Keratinocyte (primary cell): ENCODE measurements at places on chromosomes 11 and 22. TPM values are rescaled to one million over a fixed set of nuclear protein-coding genes. Genes with fewer than 3 reads are reported as not detected.

DNA sequence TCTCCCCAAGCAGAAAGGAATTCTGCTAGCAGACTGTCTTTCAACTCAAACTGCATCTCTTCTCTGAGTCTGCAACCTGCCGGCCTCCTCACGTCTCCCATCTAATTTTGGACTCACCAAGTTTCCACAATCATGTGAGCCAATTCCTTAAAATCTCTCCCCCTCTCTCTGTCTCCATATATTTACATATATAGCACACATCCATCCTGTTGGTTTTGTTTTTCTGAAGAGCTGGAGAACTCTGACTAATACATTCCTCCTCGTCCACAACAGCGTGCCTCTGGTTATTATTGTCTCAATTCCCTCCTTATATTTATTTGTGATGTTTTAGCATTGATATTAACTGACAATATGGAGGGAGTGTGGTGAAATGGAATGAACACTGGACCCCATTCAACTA lies 29.6 kb upstream of the FJX1 start:
- DNase-seq = no peak

GRCh38 chr11:1763336-1763795 lies 361 bp downstream of the CTSD start:
- no peak for DNase-seq

- DNase-seq = no peak
These were observed 328.7 kb downstream of the FAM181B start for GRCh38 chr11:82404981-82405380.

- DNase-seq = no peak
These were observed 16.5 kb upstream of the BMAL1 start for GRCh38 chr11:13260963-13261588.

GRCh38 chr22:49964136-49965090 lies 3.8 kb downstream of the PIM3 start:
- no peak for DNase-seq

- DNase-seq = no peak
These were observed 3.3 kb downstream of the ZC3H12C start for GRCh38 chr11:110096496-110096895.

DNA sequence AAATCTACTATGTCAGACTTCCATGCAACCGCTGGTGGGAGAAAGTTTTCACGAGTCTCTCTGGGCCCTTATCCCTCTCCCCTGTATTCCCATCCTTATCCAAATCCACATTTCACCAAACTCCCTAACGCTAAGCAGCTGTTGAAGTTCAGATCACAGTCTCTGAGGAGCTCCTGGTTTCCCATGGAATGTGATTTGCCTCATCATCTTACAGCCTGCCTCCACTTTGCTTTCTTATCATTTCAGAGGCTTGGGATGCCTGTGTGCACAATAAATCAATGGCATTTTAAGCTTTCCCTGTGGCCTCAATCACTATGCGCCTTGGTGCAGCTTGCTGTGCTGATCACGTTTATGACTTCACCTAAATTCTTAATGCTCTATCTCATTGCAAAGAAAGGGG lies 352.4 kb upstream of the FAT3 start:
- no peak for DNase-seq

GRCh38 chr11:128840783-128841182 lies 26.3 kb downstream of the KCNJ1 start:
- no peak for DNase-seq

GRCh38 chr22:29301716-29302401 lies 4.6 kb upstream of the GAS2L1 start:
- no peak for DNase-seq

DNA sequence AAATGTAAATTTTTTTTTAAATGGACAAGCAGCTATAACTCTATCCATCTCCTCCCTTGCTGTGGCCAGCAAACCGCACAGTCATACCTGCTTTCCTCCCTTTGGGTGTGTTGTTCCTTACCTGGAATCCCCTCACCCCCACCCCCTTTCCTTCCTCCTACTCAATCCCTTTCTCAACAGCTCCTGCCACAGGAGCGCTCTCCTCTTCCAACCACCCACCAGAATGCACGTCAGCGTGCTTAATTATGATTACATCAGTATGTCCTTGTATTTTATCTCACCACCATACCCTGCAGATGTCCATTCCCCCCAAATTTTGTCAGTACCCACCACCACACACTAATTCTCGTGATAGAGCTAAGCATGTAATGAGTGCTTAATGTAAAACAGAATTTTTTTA lies 60.9 kb upstream of the LMO2 start:
- no peak for DNase-seq

DNA sequence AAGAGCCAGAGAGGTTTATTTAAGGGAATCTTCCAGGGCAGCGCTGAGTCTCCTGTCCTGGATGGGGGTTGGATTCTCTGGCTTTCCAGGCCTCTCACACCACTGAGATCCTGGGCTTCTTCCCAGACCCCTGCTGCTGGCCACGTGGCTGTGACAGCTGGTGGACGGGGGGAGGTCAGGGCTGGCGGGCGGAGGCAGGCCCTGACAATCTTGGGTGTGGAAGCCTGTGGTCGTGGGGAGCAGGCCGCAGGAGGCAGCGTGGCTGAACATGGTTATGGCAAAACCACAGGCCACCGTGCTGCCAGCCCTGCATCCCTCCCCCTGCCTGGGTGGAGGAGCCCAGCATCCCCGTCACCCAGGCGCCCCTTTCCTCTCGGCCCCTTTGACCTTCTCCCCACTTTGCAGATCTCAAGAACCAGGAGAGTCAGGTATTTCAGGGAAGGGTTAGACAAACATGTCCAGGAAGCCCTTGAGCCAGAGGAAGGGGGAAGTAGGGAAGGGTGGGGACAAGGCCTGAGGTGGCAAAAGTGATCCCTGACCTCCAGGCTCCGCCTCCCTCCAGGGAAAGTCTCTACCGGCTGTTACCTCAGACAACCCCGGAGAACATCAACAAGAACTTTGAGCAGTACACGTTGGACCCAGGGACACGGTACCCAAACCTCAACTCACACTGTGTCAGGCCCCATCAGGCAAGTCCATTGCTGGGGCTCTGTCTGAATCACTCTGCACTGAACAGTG lies 111.8 kb downstream of the MICAL2 start:
- no peak for DNase-seq

DNA sequence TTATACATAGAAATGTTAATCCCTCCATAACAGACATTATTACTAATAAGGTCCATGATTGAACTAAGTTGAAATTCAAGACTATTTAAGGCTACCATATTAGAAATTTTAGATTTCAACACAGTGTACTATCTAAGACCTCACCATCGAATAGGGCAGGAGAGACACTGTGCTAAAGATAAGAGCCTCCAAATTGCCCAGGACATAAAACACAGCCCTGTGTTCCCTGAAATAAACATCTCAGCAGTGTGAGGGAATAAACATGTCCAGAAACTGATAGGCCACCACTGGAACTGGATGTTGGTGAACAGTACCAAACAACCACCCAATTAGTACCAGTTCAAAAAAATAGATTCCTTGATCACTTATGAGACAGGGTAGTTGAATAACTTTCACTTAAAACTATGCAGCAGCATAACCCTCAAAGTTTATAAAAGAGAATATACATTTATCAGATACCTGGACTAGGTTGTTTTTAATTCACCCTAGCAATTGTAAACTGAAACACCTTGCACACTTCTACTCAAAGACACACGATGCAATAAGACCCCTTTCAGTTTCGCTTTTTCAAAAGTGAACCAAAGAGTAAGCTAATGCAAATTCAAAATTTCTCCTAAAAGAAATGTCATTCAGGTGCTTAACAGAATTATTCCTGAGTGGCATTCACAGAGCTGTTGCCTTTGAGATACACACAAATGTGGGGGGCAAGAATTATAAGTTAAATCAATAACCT lies 34.3 kb downstream of the USP28 start:
- no peak for DNase-seq

- no peak for DNase-seq
These were observed 53.1 kb downstream of the TBC1D22A start for GRCh38 chr22:46815559-46815895.

DNA sequence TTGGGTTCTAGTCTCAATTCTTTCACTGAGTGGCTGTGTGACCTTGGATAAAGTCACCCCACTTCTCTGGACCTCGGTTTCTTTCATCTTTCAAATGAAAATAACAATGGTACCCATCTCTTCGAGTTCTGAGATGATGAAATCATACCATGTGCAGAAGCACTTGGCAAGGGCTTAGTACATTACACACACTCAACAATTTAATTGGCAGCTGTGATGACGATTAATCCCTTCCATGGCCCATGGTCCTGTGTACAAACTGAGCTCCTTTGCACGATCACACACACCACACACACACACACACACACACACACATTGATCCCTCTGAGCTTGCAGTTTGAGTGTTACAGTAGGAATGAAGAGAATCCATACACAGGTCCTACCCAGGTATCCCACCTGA lies 103.4 kb upstream of the ASPHD2 start:
- no peak for DNase-seq

- DNase-seq = no peak
These were observed 10.4 kb upstream of the PPARA start for GRCh38 chr22:46139895-46140350.

DNA sequence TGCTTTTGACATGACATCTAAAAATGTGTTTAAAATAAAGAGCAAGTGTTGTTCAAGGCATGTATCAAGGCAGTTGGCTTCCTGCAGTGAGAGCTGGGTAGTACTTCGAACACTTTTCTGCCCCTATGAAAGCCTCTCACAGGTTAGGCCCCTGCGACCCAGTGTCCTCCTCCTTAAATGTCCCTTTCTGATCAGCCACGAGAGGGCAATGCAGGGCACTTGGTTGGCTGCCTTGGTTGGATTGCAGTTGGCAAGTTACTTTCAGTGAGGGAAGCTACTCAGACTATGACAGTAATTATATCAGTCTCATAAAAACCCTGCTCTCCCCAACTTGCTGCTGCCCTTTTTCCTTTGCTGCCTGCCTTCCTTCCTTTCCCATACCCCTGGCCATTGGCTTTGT lies 743.8 kb downstream of the NTM start:
- DNase-seq = no peak

GRCh38 chr22:20315337-20316216 lies 4.3 kb downstream of the DGCR6L start:
- no peak for DNase-seq

DNA sequence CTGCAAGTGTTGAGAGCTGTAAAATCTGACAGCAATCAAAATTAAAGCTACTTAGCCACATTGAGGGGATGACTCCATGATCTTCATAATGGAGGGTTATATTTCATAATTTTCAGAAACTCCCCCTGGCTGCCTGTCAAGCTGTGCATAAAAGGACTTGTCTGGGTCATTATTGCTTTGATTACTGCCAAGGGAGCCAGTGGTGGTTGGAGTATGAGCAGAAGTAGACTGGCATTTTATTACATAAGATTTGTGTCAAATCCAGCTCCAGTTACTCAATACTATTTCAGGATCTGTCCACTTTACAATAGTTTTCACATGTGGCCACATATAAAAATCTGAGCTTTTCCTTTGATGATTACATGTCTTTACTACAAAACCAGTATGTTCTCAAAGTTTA lies 108.9 kb upstream of the SLC5A12 start:
- DNase-seq = no peak

DNA sequence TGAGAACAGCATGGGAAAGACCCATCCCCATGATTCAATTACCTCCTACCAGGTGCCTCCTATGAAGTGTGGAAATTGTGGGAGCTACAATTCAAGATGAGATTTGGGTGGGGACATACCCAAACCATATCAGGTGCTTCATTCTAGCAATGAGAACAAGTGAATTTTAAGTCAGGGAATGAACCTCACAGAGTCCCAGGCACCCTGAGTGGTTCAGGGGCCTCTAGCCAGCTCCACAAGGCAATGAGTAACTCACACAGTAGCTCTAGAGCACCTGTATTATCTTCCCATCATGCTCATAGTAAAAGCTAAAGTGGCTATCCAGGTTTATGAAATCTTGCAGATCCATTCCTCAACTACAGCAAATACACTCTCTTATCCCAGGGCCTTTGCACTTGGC lies 13.1 kb upstream of the ACCSL start:
- no peak for DNase-seq

- no peak for DNase-seq
These were observed 17.6 kb upstream of the BDNF start for GRCh38 chr11:27717801-27718229.

DNA sequence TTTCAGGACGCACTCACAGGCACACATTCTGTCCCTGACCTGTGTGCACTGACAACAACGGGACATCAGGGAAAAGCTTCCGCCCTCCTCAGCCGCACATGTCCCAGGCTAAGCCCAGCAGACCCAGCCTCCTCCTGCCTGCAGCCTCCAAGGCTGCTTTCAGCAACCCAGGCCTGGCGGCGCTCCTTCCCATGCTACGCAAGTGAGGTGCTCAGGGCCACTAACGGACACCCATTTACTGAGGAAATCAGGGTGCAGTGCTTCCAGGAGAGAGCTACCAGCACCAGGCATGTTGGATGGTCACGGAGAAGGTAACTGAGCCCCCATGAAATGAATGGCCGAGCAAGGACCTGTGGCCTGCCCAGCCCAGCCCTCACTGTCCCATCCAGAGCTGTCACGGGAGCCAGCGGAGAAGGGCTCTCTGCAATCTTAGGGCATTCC lies 6.9 kb downstream of the MOB2 start:
- no peak for DNase-seq

DNA sequence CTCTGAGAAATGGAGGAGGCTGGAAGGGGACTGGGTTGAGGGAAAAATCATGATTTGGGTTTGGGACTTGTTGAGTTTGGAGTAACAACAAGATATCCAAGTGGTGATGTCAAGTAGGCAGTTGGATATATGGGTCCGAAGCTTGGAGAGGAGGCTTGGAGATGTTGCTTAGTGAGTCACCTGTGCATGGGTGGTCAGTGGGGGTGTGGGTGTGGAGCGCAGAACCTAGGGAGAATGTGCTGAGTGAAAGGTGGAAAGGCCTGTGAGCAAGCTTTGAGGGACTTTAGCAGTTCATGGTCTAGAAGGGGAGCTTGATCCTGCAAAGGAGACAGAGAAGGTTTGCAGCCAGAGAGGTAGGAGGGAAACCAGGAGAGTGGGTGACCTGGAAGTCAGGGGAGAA lies 38.2 kb downstream of the PRDM11 start:
- no peak for DNase-seq

GRCh38 chr11:77596626-77597025 lies 6.9 kb downstream of the AQP11 start:
- no peak for DNase-seq

DNA sequence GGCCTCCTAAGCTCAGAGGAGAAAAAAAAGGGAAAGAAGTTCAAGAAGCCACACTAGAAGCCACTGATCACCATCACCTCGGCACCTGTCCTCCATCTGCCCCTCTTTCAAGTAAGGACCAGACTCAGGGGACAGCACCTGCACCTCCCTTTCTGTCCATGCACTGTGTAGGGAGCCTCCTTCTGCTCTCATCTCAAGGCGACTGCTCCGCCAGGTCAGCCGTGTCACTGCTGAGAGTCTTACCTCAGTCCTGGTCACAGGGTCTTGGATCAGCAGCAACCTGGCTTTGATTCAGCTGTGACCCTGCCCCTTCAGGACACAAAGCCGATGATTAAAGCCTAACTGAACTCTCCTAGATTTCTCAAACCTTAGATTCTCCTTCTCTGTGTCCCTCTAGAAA lies 101.5 kb downstream of the ZNF280B start:
- no peak for DNase-seq

The AMOTL1 gene
- 62.4 to 110 TPM (median 86.5 TPM) in 3 replicates for polyA plus RNA-seq

The SCGB1C1 gene
- polyA plus RNA-seq = not detected in 3 replicates

The CARNS1 gene
- polyA plus RNA-seq = not detected in 3 replicates

The RPUSD4 gene
- polyA plus RNA-seq = 23.8 to 24.7 TPM (median 23.8 TPM) in 3 replicates

The RFPL3 gene
- not detected in 3 replicates for polyA plus RNA-seq

The ZBTB16 gene
- polyA plus RNA-seq = 0.18 to 0.39 TPM in 2 of 3 replicates, not detected in the other

The EP300 gene
- polyA plus RNA-seq = 7.9 to 10.5 TPM (median 9.7 TPM) in 3 replicates

The KCNE3 gene
- not detected in 3 replicates for polyA plus RNA-seq

The NLRX1 gene
- polyA plus RNA-seq = 8.1 to 11.3 TPM (median 9.0 TPM) in 3 replicates

The FAM227A gene
- polyA plus RNA-seq = 0.54 to 1.1 TPM (median 0.94 TPM) in 3 replicates

The MMP12 gene
- 0.05 to 0.28 TPM in 2 of 3 replicates, not detected in the other for polyA plus RNA-seq

The OR52N4 gene
- polyA plus RNA-seq = 0.23 TPM in 1 of 3 replicates, not detected in the others
